ENCODE measurements at places on chromosomes 2 and 18.

GRCh38 chr2:43748333-43748732, 25.5 kb upstream of the DYNC2LI1 start:
- DNase-seq = no peak

GRCh38 chr2:122795763-122796162, 1040.3 kb downstream of the TSN start:
- no peak for DNase-seq

DNA sequence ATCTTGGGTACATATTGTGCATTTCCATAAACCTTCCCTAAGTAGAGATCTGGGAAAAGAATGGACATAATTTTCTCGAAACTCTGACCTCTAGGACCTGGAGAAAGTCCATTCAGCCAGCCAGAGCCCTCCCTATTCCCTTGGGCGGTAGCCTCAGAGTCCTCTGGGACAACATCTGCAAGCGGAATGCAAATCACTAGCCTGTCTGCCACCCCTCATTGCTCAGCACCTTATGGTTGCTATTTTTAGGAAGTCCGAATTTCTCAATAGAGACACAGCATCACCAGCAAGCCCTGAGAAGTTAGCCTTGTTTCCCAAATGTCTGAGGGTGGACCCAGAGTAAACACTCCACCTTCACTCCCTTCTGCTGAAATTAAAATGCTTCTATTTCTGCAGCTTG, 17.6 kb upstream of the CD28 start:
- DNase-seq = no peak

GRCh38 chr2:11576398-11576797, 42.6 kb downstream of the GREB1 start:
- DNase-seq = no peak

DNA sequence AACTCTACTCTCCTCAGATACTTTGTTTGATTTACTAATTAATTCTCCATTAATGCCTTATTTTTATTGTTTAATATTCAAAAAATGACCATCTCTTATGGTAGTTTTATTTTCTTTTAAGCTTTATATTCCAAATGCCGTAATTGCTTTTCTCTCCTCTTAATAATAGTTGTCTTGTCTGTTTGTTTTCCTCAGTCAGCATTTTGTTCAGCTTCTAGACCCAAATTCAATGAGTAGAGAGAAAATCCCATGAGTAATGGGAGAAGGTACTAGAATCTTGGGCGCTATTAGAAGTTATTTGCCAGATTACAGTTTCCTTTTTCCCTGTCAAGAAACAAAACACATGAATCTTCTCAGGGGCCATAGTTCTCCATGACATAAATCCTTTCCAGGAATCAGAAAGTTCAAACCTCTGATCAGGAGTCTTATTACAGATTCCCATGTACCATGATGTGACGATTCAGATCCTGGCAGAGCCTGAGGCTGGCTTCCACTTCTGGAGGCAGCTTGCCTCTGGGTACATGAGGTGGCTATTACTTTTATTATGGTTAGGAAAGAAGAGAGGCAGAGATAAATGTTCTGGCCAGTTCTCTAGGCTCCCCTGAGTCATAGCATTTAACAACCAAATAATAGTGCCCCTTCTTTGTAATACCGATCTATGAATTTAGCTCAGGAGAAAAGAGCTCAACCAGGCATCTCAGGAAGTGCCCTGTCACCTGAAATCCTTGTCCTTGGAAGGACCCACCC, 485.1 kb upstream of the SETBP1 start:
- DNase-seq = no peak

DNA sequence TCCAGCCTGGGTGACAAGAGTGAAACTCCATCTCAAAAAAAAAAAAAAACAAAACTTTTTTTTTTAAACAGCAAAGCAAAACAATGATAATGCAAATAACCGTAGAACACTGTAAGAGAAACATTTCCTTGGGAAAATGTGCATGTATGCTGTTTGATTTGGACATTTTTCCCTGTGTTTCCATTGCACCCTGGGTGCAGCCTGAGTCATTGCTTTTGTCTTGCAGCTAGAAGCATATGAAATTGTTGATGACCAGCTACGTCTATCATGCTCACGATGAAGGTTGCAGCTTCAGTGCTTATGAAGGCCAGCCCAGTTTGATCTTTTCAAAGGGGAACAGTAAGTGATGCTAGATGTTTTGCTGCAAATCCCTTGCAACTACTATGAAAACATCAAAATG, 41.5 kb downstream of the MOGAT1 start:
- no peak for DNase-seq

DNA sequence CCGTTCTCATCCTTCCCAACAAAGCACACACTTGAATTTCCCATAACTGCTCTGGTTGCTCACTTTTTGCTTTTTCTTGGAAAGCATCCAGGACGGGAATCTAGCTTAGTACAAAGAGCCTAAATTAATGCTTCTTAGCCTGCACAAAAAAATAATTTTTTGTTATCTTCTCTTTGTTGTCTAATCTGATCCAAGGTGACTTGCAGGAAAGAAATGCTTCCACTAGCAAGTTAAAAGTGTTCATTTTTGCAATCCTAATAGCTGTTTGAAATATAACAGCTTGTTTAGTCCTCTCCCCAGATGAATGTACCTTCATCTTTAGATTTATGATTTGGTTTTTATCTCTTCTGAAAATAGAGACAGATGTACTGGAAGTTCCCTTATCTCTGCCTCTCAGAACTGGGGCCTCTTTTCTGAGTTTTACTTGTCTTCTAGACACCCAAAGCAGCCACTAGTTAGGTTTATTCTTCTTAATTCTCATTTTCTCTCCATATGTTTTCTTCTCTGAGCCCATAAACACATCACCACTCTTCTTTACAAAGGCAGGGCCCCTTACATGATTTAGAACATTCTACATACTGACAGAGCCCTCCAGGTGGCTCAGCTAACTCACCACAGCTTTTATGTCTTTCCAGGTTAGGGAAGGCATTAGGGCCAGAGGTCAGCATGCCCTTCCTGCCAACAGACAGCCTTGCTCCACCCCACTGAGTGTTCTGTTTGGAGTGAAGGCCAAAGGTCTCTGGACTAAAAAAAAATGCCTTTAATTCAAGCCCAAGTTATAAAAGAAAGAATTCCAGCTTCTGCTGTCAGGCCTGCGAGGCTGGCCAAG, 74.7 kb upstream of the MAP4K3 start:
- no peak for DNase-seq

DNA sequence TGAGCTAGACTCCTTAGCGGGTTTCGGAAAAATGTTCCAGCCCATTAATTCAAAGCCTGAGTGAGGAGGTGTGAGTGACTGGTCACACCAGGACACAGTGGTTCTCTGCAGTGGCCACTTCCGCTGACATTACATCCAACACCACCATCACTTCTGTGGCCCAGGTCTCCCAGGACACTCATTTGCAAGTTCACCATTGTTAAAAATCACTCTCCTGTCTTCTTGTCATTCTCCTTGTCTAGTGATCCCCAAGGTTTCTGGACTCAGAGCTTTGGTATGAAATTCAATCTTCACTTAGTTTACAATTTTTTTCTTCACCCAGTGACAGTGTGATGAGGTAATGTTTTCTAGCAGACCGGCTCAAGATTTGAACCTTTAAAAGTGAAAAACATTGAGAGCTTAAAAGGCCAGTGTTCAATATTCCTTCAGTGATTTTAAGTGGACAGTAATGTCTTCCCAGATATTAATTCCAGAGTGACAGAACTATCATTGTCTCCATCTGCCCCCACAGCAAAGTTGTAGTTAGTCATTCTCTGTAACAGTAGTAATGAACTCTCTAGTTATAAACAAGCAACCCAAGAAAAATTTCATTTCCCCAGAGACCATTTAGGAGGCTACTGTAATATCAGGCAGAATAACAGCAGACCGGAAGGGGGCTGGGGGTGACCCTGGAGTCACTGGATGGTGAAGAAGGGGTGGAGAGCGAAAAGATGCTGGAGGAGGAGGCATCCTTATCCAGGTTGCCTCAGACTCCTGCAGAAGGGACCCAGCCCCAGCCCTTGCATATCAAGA, 164.9 kb downstream of the GFPT1 start:
- DNase-seq = no peak

DNA sequence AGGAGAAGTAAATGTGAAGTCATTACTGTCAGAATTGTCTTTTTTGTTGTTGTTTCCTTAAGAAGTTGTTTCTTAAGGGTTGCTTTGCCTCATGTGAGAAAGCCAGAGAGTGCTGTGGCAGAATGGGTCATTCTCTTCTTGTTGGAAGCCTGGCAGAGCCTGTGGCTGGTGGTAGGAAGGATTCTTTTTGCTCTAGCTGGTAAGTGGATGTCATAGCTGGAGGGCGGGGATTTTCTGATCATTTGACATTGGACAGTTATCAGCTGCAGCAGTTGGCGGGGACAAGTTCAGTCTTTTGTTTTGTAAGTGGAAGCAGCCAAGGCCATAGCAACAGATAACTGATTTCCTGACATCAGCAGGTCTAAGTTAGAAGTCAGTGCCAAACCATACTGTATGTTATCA, 5.5 kb upstream of the RMDN2 start:
- DNase-seq = no peak

GRCh38 chr2:205628422-205628821, 53.9 kb upstream of the NRP2 start:
- DNase-seq = no peak

GRCh38 chr18:62663731-62664336, 51.5 kb upstream of the PHLPP1 start:
- no peak for DNase-seq

GRCh38 chr18:62979900-62980299, 264.6 kb downstream of the PHLPP1 start:
- DNase-seq = no peak

- no peak for DNase-seq
Measured at GRCh38 chr2:218813771-218814460, 17.7 kb downstream of the PRKAG3 start.

DNA sequence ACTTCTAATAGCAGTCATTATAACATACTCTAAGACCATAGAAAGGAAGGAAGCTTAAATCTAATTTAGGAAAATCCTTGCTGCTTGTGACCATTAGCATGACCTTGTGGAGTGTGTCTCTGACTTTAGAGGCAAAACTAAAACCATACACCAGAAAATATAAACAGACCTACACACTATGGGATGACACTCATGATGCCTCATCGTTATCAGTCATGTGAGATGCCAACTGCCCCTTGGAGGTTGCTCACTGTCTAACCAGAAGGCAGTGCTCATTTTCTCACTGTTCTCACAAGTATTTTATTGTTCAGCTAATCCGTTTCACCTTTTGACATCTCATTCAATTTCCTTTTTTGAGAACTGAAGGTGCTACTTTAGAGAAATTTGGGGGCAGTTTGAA, 376.9 kb downstream of the RND3 start:
- no peak for DNase-seq

DNA sequence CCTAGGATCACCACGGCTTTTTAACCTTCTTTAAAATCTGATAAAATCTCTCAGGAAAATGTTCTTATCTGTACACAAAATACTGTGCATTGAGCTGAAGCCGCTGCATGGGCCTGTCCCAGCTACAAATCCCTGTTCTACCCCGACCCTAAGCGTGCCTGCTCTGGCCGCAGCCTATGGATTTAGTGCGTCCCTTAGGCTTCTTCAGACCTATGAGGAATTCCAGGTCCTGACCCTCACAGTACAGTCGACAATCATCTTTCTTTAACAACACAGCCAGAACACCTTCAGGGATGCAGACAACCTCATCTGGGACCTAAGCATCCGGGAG, 477 bp upstream of the WDCP start:
- DNase-seq = no peak

- no peak for DNase-seq
Measured at GRCh38 chr2:68115965-68116364, 41.7 kb upstream of the PNO1 start.

DNA sequence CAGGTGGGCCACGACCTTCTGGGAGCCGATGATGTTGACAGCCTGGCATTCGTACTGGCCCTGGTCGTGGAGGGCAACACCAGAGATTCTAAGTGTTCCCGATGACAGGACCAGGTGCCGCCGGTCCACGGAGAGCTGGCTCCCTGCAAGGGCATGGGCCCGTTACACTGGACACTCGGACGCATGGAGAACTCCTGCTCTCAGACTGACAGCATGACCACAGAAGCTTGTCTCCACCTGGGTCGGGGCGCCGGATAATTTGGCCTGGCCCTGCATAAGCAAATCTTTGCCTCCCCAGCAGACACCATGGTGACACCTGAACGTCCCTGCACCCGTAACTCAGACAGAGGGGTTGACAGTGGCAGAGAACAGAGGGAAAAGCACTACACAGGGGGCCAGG, 80.7 kb downstream of the PXDN start:
- no peak for DNase-seq

DNA sequence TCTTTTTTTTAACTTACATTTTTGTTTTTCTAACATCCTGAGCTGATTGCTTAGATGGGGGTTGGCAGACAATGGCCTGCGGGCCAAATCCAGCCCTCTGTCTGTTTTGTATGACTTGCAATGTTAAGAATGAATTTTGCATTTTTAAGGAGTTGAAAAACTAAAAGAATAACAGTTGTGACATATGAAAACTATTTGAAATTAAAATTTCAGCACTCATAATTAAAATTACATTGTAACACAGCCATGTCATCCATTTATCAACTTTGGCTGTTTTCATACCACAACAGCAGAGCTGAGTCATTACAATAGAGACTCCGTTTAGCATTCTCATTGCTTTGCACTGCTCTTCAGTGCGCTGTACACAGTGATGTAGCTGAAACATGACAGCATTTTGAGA, 94.1 kb upstream of the MC4R start:
- no peak for DNase-seq

DNA sequence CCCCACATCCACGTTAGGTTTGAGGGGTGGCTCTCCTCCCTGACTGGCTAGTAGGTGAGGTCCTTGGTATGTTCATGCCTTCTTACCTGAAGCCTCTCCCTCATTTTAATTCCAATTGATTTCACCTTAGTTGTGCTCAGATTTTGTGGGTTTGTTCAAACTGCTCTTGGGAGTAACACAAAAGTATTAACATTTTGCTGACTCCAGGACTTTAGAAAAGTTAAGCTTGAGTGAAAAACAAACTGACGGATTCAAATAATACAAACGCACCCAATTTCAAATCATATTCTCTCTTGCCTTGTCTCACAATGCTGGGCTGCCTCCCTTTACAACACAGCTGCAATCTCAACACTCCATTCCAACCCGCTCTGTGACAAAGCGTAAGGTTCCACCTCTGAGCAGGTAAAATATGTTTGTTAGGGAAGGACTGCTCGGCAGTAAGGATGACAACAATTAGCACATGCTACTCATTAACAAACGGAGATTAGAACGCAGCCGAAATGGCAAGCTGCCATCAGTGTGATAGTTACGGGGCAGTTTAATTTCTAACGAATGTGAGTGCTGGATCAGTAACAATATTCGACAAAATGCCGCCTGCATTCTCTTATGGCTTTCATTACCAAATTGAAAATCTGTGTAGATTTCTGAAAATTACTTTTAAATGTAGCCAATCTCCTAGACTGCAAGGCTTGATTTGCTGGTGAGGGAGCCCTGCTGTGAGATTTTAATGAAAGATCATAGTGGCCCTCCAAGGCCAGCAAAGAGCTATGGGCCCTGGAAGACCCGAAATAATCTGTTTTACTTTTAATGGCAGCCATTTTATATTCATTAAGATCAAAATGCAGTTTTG, 730.6 kb upstream of the FANCL start:
- DNase-seq = no peak

GRCh38 chr2:165796129-165796528, 2.1 kb upstream of the GALNT3 start:
- no peak for DNase-seq

- DNase-seq = no peak
Measured at GRCh38 chr2:157880927-157881326, 4.8 kb upstream of the ACVR1 start.
